CD4-positive, alpha-beta T cell treated with Interleukin-6 for 4 hours (primary cell): ENCODE measurements at places on chromosomes 6 and 20.
A peak's percentile ranks its signal among the peaks of the same experiment; 100 is the strongest.

GRCh38 chr6:36441307-36441894, 1.3 kb downstream of the PXT1 start:
- peak; percentile 87 for DNase-seq

DNA sequence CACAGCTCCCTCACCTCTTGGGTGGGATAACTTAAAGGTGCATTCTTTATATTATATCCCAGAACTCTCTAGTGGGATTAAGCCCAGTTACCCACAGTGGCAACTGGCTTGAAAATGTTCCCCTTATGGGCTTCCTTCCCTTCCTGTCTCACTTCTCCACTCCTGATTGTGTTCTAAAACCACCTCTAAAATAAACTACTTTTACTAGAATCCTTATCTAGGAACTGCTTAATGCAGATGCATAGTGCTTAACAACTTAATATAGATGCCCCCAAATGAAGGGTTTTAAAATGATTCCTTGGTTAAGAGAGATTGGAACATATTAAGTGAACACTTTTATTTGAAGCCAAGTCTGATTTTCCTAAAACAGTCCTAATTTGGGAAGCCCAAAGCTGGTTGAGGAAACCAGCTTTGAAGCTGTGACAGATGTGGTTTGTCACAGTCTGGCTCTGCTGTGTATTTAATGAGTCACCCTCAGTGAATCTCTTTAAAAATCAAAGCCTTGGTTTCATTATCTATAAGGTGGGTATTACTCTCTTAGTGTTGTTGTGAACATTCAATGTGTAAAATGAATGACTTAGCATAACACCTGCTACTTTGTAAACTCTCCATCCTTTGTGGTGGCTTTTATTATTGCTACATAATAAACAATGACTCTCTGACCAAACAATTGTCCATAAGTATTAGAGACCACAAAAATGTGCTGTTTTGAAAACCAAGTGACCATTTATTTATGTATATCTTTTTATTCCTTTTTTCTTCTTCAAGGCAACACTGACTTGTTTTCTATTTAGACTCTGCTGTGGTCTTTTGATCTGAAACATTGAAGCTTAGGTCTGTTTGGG, 24.4 kb downstream of the PLCB1 start:
- DNase-seq, result peak; percentile 21

DNA sequence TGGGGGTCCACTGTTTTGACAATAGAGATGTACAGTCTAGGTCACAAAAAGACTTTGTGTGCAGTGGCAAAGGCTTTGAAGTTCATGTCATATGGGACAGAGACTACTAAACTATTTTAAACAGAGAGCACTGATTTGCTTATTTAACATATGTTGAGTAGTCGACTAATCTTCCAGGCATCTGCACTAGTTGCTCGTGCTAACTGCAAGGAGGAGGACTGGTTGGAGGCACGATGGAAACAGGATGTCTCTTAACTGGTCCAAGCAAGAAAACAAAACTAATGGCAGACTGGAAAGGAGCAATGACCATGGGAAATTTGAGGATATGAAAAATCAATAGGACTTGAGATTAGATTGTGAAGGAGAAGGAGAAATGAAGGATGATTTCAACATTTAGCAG, 28.5 kb upstream of the ERVFRD-1 start:
- no peak for DNase-seq

DNA sequence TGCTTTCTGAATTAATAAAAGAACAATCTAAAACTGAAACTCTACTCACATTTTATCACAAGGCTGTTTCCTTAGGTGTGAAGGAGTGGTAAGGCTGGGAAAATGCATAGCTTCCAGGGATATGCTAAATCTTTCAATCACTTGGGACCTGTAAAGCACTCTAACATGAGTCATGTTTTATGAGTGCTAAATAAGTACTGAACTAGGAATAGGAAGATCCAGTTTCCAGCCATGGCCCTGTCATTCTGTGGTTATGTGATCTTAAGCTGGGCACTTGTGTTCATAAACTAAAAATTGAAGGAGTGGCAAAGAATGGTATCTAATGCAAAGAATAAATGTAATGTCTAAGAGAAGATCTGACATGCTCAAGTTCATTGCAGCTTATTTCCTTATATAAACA, 6.1 kb upstream of the TMEM200A start:
- no peak for DNase-seq

- DNase-seq, result peak; percentile 73
Observed at GRCh38 chr6:90411292-90411781, 114.7 kb upstream of the BACH2 start.

DNA sequence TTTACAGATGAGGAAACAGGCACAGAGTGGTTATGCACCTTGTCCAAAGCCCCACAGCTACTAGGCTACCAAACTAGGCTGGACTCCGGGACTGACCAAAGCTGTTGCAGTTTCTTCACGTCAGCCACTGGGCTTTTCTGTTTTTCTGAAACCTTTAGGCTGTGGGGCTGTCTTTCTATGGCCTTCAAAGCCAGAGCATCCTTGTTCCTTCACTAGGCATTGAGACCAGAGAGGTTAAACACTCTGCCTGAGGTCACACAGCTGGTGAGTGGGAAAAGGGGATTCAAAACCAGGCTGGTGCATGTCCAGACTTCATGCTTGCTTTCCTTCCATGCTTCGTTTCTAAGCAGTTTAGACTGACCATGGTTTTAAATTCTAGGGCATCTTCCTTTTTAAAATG, 97.5 kb upstream of the KCNG1 start:
- DNase-seq, result no peak

- DNase-seq, result no peak
Observed at GRCh38 chr6:23368557-23368956, 757.5 kb upstream of the NRSN1 start.

- DNase-seq, result no peak
Observed at GRCh38 chr20:32343439-32343838, 14.7 kb upstream of the ASXL1 start.

- no peak for DNase-seq
Observed at GRCh38 chr6:44742828-44743372, 355.4 kb downstream of the CDC5L start.

GRCh38 chr6:22614547-22614946, 45.2 kb downstream of the HDGFL1 start:
- DNase-seq, result no peak

DNA sequence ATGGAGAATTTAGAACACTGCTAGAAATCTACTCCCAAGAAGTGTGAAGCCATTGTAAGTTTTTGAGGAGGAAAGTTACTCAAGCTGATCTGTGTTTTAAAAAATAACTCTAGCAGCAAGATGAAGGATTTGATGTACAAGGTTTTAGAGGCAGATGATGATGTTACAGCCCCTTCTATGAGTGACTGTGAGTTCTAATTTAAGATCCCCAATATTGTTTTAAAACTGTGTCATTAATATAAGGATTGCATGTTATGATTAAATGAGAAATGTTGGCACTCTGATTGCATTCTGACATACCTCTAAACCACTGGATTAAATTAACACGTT, 293.5 kb downstream of the ADGB start:
- DNase-seq, result no peak

GRCh38 chr6:53581173-53581773, 36.4 kb upstream of the GCLC start:
- no peak for DNase-seq

DNA sequence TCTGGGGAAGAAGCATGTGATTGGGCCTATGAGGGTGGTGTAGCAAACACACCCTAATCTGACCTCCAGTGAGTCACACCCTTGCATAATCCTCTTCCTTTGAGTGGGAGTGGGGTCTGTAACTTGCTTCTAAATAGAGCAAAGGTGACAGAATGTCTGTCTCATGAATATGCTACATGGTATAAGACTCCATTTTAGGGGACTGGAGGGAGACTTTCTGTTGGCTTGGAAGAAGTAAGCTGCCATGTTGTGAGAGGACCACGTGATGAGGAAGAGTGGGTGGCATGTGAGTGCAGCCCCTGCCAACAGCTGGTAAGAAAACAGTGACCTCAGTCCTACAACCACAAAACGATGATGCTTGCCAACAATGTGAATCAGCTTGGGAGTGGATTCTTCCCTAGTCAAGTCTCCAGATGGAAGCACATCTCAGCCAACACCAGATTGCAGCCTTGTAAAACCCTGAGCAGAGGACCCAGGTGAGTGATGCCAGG, 3.7 kb downstream of the AK9 start:
- no peak for DNase-seq

GRCh38 chr6:125923366-125923877, 33.1 kb upstream of the HINT3 start:
- no peak for DNase-seq

GRCh38 chr6:156944412-156944811, 167.2 kb downstream of the ARID1B start:
- DNase-seq, result no peak

DNA sequence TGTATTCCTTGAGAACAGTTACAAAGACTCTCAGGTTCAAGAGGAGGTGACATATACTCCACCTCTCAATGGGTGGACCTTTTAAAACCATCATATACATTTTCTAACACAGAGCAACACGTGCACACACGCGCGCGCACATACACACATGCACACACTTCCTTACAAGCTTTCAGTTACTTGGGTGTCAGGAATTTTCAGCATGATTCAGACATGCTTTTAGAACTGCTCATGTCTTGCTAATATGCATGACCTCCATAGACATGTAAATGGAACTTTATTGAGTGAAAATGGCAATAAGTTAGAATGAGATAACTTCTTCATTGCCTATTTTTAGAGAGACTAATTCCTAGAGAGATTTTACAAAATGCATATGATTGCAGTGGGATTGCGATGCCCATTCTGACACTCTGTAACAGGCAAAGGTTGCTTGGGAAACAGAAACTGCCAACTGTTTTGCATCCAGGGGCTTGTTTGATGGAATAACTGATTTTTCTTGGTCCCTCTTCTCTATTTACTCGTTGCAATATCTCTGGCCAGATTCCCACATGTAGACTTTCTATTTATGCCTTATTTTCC, 531.4 kb upstream of the RNF217 start:
- no peak for DNase-seq

DNA sequence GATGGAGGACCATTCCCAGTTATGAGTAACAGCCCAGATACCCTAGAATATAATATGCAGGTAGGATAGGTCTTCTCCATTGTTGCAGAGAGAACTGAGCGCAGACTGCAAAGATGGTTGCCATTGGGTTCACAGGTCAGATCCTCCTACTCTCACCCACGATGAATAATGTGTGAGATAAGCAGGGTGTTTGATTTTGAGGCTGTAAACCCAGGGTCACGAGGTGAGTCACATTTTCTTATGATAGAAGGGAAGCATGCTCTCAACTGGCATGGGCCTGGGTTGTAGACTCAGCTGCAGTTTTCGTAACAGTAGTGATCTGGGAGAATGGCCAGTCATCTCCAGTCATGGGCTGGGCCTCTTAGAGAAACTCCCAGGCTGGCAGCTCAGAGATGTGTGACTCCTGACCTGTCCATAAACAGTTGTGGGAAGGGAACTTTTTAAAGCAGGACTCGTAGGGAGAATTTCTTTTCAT, 74.2 kb downstream of the CD164 start:
- DNase-seq, result no peak

- DNase-seq, result no peak
Observed at GRCh38 chr20:53837126-53837826, 233.1 kb downstream of the BCAS1 start.

- DNase-seq, result no peak
Observed at GRCh38 chr6:128280066-128280465, 240.3 kb downstream of the PTPRK start.

DNA sequence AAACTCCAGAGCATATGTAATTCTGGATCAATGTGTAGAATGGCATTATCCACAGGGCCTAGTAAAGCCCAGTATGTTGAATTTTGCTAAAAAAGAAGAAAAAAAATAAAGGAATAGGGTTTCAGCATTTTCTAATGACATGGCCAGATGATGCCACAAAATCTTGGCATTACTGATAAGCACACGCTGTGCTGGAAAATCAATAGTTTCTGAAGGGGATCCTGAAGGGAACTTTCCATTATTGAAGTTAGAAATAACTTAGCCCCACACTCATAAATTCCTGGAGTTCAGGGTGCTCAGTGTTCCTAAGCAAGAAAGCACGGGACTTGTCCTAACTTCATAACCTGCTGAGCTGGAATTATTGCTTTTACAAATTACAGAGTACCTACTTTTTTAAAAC, 10.8 kb downstream of the TENT5A start:
- DNase-seq, result no peak

DNA sequence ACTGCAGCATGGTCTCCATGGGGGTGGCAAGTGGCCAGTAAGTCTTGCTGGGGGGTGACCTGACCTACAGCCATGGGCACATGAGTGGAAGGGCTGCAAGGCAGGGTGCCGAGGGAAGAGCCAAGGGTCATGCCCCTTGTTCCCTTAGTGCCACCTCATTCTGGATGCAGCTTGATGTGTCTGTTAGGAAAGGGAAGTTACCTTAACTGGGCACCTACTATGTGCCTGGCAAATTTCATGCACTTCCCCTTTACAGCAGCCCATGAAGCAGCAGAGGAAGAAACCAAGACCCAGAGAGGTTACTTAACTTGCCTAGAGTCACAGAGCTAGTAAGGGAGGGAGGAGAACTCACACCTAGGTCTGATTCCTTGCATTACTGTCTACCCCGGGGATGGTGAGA, 174.0 kb downstream of the MRPL14 start:
- DNase-seq, result no peak

- DNase-seq, result no peak
Observed at GRCh38 chr20:18719426-18719825, 94.2 kb upstream of the SCP2D1 start.
